DMS53 (cell line): ENCODE measurements at places on chromosomes 3 and 15.

DNA sequence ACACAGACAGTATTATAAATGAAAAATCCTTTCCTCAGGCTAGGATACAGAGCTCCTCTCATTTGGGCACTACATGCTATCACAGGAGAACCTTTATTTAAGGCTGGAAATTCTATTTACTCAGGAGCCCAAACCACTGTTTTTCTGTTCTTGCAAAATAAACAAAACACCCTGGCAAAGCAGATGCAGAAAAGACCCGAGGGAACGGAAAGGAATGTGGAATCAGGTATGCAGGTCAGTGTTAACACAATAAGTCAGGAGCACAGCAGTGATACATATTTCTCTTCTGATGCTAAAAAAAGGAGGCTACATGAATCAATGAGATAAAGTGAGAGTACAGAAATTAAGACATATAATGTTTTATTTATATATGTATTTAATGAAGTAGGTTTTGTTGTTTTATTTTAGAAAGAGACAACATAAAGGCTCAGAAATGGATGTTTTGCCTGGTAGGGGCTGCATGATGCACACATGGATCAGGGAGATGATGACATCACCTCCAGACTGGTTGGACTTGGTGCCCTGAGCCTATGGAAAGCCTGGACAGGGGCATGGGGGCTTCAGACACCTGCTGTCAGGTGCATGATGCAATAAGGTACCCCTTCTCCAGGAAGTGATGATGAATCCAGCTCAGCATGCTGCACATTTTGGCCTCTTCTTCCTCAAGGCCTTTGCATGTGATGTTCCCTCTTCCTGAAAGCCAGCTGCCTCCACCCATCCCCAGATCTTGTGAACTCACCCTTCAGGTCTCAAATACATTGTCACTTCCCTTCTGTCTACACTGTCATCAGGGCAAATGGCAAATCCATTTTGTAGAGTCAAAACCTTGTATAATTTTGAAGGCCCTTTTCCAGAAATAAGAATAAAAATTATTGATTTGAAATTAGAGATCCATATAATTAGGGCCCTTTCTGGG is 19.1 kb upstream of the RBP1 start:
- no peak for DNase-seq

DNA sequence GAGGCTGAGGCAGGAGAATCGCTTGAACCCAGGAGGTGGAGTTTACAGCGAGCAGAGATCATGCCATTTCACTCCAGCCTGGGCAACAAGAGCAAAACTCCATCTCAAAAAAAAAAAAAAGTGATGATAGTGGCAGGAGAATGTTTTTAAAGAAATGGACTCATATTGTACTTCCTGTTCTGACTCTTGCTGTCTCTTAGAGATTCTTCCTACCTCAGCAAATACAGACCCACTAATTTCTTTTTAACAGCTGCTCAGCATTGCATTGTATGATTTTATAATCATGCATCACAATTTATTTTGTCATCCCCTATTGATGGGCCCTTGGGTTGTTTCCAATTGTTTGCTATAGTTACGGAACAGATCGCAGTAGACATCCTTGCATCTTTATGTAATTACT is 8.8 kb upstream of the ANKDD1A start:
- DNase-seq: no peak

DNA sequence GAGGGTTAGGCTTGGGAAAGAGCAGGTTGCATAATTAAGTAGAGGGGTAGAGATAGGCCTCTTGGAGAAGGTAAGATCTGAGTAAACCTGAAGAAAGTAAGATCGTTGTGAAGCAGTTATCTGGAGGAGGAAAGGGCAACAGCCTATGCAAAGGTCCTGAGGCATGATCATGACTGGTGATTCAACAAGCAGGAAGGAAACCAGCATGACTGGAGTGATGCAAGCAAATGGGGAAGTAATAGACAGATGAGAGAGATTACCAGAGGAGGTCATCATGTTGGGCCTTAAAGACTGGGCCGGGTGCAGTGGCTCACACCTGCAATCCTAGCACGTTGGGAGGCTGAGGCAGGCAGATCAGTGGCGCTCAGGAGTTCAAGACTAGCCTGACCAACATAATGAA is 360.2 kb downstream of the EPHB1 start:
- no peak for DNase-seq

DNA sequence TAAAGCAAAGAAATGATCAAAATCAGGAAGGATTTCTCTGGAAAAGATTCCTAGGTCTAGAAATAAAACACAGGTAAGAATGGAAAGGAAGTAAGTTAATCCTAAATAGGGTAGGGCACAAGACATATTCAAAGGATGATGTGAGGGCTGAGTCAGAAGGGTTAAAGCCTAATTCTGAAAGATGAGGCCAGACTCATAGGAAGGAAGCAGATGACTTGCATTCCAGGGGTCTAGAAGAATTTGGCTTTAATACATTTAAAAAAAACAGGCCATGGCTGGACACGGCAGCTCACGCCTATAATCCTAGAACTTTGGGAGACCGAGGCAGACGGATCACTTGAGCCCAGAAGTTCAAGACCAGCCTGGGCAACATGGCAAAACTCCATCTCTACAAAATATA is 3.2 kb downstream of the SSR3 start:
- DNase-seq: no peak

DNA sequence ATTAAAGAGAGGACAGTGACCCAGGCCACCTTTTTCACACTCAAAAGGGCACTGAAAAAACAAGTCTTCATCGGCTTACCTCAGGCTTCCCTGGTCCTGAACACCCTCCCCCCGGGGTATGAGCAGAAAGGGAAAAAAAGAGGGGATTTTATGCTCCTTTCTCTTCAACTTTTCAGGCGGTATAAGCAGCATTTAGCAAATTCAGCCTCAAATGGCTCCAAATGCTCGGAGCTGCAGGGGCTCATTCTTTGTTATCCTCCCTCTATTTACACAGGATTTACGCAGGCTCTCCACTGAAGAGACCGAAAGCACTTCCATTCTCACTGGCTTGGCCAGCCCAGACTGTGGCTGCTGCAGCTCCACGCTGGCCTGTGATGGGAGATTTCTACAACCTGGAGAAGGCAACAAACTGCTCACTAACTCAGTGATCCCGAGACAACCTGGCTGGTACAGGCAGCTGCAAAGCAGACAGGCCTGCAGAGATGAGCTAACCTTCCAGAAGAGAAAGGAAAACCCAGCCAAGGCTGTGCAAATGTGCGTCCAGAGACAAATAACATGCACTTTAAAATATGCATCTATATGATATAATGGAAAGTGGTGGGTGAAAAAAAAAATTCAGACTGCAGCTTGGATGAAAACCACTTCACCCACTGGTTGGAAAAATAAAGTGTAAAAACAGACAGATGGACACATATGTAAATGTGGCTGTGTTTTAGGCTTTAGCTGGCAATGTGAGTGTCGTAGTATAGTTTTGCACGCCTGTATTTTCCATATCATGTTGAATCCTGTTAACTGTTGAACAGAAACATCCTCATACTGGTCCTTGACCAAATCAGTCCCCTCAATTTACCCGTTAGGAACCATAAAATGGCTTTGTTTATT is 54.2 kb downstream of the MEIS2 start:
- peak; percentile 86 for DNase-seq

- no peak for DNase-seq
Observed at GRCh38 chr3:82342521-82342920, 581.1 kb upstream of the GBE1 start.

GRCh38 chr3:111717601-111718000 is 122.5 kb upstream of the ZBED2 start:
- peak; percentile 80 for DNase-seq

GRCh38 chr3:90091549-90091948 is 984.1 kb downstream of the EPHA3 start:
- peak; percentile 61 for DNase-seq

DNA sequence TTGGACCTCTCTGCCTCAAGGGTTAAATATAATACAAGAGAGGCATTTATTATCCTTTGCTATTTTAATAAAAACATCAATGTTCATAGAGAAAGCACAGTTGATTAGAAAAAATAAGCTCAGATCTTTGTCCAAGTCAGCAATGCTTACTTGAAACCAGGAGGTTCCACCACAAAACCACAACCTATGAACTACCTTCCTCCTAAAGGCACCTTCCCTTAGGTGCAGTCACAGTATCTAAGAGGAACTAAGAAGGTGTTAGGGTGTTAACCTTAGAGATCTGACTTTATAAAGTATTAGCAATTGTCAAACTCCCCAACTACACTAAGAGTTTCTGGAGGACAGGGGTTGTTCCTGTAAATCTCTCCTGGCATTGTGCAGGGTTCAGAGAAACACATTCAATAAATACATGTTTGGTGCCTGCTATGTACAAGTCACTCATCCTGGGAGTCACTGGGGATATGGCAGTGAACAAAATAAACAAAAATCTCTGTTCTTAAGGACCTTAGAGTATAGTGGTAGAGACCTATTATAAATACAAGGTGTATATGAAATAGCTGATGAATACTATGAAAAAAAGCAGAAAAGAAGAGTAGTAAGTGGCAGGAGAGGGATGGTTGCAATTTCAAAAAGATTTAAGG is 208.6 kb downstream of the NFKBIZ start:
- no peak for DNase-seq
